GM04503 (cell line): ENCODE measurements at places on chromosomes 1 and 21.

- no peak for DNase-seq
These were observed 94.0 kb upstream of the KCND3 start for GRCh38 chr1:112083487-112083886.

DNA sequence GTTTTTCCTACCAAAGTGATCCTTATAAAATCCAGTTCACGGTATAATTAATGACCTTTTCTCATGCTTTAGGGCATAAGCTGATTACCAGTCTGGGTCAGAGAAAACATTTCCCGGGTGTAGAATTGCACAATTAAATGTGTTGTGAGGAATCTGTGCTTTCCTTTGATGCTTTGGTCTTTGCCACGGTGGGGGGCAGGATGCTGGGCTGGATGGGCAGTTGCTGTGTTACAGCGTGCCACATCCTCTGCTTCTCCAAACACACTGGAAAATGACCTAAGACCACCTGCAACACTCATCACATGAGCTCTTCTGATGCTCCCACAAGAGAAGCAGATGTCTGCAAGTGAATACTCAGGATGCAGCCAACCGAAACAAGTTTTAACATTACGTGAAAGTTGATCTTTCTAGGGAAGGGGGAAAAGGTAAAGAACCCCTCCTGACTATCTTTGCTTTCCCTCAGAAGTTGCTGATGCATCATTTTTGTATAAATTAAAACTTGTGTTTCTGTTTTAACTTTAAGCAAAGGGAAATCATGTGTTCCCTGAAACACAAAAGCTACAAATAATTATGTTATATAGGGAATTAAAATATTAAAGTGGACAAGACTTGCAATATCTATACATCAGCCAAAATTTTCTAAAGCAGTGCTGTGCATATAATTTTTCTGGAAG lies 515.3 kb upstream of the NR5A2 start:
- DNase-seq: no peak

GRCh38 chr1:248857201-248857600 lies 1.7 kb downstream of the ZNF692 start:
- DNase-seq: no peak

GRCh38 chr1:17207966-17208418 lies 3.1 kb downstream of the PADI1 start:
- DNase-seq: peak; percentile 40

GRCh38 chr1:119655154-119655553 lies 7.1 kb upstream of the ZNF697 start:
- no peak for DNase-seq

- no peak for DNase-seq
These were observed 54.5 kb upstream of the FGGY start for GRCh38 chr1:59242370-59242769.

- no peak for DNase-seq
These were observed 9.3 kb downstream of the F5 start for GRCh38 chr1:169576935-169577331.

DNA sequence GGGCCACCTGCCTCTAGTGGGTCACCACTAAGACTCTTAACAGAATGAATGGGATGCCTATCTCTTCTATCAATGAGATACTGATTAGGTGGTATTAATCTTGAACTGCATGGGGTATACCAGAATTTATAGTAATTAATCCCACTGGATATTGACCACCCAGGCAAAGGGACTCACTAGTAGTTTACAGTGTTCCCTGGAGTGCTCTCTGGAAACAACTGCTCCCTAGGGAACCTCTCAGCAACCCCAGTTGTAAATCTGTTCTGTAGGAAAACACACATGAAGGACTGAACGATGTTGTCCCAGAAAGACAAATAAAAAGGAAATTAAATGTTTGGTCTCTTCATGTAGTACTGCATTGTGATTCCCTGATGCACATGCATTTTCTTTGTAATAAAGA lies 430.5 kb downstream of the HLX start:
- no peak for DNase-seq

DNA sequence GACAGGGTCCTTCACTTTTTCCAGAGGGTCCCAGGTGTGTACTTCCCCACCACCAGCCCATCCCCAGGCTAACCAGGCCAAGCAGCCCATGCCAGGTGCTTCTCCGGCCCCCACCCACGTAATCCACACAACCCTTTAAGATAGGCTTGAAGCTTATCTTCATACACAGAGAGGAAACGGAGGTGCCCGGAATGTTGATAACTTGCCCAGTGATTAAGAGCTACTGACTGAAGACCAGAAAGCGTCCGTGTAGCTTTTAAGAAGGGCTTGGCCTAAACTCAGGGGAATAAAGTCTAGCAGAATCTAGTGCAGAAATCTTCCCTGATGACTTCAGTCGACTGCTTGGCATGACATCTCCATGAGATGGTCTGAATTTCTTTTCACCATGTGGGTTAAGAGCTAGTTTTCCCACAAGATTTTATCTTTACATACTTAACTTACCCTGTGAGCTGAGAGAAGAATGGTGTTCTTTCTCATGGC lies 138.7 kb downstream of the GALNT2 start:
- no peak for DNase-seq

DNA sequence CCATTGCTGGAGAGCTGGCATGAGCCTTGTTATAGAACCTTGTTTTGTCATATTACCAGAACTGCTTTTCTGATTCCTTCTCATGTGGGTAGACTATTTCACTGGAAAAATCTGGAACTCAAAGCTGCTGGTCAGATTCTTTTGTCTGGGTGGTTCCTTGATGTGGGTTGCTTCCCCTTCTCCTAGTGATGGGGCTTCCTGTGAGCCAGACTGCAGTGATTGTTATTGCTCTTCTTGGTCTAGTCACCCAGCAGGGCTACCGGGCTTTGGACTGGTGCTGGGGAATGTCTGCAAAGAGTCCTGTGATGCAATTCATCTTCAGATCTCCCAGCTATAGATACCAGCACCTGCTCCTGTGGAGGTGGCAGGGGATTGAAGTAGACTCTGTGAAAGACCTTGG lies 59.4 kb downstream of the GPR137B start:
- DNase-seq: no peak

DNA sequence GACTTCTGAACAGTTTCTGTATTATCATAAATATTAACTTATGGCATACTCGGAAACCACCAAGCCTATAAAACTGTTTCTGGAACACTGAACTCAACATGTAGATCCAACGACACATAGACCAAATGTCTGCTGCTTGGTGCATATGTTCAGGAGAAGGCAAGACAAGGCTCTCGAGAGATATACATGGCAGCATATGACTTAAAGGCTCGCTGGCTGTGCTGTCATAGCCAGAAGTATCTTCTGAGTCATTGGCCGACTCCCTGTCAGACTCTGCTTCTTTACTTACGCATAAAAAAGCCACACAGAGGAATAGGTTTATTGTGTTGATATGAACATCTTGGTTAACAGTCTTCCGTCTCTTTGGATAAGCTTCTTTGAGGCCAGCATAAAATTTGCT lies 60.6 kb downstream of the LYST start:
- DNase-seq: no peak

- DNase-seq: peak; percentile 33
These were observed 240.3 kb downstream of the VAV3 start for GRCh38 chr1:107724648-107725047.

DNA sequence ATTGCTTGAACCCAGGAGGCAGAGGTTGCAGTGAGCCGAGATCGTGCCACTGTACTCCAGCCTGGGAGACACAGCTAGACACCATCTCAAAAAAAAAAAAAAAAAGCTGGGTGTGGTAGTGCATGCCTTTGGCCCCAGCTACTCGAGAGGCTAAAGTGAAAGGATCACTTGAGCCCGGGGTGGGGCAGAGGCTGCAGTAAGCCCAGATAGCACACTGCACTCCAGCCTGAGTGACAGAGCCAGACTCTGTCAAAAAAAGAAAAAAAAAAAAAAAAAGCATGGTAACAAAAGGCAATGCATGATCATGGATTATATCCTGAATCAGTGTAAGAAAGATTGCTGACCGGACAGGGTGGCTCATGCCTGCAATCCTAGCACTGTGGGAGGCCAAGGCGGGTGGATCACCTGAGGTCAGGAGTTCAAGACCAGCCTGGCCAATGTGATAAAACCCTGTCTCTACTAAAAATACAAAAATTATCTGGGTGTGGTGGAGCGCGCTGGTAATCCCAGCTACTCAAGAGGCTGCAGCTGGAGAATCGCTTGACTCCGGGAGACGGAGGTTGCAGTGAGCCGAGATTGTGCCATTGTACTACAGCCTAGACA lies 76.3 kb downstream of the RUSC1 start:
- no peak for DNase-seq

DNA sequence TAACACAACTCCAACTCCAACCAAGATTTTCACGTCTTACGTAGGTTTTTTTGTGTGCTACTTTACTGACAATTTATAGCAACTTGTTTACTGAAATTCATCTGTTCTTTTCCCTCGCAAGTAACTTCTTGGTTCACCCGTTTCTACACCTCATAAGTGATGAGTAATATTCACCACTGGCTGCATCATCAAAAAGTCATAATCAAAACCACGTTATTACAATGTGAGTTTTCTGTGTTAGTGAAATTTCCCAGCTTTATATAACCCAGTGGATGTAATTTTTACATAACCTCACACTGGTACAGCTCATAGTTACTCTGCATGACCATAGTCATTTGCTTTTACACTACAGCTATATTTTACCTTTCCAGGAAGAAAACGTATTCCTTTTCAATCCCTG lies 401.1 kb upstream of the LYPLAL1 start:
- DNase-seq: peak; percentile 45

DNA sequence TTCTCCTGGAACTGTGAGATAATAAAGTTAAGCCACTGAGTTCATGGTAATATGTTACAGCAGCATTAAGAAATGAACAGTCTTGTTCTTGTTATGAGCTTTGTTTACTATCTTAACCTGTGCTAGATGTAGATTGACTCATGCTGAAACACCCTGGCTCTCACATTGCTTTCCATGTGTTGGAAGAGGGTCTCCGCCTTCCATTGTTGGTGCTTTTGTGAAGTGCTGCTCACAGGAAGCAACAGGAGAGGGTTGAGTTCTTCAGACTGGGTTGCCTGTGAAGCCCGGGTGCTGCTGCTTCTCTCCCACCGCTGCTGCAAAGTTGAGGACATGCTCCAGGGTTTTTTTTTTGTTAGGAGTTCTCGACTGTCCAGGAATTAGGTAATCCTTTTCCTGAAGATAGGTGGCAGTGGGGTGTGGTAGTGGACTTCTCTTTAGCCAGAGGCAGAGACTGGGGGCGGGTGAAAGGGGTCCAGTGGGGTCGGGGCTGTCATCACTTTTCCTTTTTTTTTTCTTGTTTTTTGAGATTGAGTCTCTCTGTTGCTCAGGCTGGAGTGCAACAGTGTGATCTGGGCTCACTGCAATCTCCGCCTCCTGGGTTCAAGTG lies 28.7 kb upstream of the HMGN1 start:
- DNase-seq: no peak

- DNase-seq: no peak
These were observed 140.1 kb downstream of the TGFBR3 start for GRCh38 chr1:91745640-91746373.

DNA sequence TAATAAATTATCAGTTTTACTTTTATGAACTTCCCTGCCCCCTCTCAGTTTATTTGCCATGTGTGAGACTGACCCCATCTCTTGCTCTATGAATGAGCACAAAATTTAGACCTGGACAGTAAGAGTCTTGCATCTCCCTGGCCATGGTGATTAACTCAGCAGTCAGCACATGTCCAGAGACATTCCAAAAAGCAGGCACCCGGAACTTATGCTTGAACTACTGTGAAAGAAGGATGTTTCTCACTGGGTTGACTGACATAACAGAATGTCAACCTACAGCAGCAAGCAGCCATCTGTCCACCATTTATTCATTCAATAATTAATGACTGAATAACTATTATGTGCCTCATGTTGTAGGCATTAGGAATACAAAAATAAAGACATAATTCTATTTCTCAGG lies 11.3 kb upstream of the SEC16B start:
- no peak for DNase-seq

DNA sequence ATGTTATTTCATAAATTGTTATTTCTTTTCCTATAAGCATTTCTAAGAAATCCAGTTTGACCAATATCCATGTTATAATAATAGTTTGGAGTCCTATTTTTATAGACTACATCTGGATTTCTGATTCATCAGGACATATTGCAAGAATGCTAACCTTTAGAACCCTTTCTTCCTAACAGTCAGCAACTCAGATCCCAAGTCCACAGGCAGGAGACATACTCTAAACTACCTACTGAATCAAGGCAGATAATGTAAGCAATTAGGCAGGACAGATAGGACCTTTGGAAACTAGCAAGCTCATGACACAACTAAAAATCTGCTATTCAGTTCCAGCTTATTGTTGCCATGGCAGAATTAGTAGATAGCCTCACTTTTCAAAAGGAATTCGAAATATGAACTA lies 104.1 kb downstream of the DENND1B start:
- no peak for DNase-seq

DNA sequence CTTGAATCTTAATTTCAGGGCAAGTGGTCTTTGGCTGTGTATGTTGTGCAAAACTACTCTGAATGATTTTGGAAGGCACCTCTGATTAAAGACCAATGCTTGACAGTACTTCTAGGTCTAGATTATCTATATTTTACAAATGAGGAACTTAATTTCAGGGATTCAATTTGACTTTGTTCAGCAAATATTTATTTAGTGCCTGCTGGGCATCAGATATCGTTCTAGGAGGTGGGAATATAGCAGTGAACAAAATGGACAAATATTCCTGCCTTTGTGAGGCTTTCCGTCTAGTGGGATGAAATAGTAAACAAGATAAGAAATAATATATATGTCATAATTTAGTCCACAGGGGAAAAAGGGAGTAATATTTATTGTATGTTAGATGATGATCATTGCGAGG lies 4.7 kb downstream of the ZNF326 start:
- no peak for DNase-seq

DNA sequence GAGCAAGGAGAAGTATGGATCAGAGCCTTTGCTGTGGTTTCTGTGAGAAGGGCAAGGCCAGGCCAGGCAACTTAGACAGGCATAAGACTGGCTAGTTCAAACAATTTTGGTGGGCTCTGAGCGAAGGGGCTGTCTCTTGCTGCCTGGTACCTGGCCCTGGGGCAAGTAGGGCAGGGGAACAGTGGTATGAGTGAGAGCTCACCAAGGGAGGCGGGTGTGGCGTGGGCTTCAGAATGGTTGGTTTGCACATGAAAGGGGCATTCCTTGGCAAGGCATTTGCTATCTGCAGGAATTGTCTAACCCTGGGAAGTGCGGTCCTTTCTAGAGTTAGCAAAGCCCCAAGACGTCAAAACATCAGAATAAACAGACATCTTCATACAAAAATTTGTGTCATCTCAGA lies 210.5 kb downstream of the CAMTA1 start:
- DNase-seq: no peak

GRCh38 chr1:200033511-200034261 lies 6.2 kb downstream of the NR5A2 start:
- no peak for DNase-seq

GRCh38 chr1:212514056-212514614 lies 81.4 kb downstream of the NENF start:
- no peak for DNase-seq
